ENCODE measurements at places on chromosomes 11 and 22.

GRCh38 chr11:73565804-73566203 lies 32.1 kb downstream of the FAM168A start:
- no peak for DNase-seq

DNA sequence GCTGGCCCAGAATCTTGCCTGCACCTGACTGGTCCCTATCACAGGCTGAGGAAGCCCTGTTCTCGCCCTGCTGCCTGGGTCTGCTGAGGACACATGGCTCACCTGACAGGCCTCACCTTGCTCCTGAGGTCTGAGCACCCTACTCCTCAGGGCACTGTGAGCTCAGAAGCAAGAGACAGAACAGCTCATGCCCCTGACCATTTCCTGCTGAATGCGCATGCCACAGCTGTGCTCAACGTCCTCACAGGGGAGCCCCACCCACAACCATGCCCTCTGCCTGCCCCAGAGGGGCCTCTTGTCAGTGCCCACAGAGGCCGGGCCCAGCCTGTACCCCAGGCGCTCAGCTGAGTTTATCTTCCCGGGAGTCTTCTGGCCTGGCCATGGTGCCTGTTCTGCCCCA lies 2.8 kb upstream of the TSPO start:
- DNase-seq, result peak; percentile 25

DNA sequence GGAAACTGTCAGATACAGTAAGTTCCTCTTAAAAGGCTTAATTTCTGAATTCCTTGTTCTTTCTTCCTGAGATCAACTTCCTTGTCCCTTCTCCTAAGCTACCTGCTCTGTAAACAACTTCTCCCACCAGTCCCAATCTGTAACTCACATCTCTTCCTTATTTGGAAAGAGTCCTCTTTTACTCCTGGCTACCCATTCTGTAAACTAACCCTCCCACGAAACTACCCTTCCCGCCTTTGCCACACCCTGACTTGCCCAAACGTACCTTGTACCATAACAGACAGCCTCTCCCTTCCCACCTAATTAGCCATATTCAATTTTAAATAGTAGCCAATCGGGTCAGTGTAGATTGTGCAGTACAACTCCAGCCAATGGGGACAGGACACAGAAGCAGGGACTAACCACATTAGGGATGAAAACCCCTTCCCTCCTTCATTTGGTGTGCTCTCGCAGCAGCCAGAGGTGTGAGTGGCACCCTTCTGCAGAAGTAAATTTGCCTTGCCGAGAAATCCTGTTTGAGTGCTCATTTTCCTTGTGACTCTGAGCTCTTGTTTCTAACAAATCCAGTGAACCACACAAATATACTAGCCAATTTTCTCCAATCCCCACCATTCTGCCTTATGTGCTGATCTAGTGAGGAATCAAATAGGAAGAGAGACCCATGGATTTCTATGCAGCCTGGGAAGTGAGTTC lies 49.5 kb downstream of the ZNF280B start:
- no peak for DNase-seq

GRCh38 chr11:74731301-74732094 lies at the start of gene CHRDL2:
Gene CHRDL2 (minus strand): TSS chr11:74731426. CDS start chr11:74730888, 538 bp downstream.
- DNase-seq, result peak; percentile 76

DNA sequence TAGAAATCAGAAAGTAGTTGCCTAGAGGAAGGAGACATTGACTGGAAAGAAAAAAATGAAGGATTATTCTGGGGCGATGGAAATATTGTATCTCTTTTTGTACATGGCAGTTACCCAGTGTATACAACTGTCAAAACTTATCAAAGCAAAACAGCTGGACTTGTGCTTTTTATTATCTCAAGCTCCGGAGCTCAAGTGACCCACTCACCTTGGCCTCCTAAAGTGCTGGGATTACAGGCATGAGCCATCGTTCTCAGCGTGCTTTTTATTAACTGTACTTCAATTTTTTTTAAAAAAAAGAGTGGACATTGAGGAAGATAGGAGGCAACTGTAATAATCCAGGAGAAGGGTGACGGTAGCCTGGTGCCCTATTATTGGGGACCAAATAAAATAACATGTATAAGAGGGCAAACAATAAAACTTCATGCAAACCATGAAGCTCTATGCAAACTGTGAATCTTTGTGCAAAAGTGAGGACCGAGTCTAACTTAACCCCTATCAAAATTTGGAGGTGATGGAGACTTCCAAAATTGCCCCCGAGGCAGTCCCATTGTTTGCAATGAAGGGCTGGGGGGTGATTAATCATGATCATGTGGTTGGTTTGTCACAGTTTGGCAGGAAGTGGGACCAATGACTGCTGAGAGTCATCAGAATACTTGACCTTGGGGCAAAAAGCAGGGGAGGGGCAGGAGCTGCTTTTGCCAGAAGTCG lies 23.5 kb downstream of the FZD4 start:
- peak; percentile 44 for DNase-seq

DNA sequence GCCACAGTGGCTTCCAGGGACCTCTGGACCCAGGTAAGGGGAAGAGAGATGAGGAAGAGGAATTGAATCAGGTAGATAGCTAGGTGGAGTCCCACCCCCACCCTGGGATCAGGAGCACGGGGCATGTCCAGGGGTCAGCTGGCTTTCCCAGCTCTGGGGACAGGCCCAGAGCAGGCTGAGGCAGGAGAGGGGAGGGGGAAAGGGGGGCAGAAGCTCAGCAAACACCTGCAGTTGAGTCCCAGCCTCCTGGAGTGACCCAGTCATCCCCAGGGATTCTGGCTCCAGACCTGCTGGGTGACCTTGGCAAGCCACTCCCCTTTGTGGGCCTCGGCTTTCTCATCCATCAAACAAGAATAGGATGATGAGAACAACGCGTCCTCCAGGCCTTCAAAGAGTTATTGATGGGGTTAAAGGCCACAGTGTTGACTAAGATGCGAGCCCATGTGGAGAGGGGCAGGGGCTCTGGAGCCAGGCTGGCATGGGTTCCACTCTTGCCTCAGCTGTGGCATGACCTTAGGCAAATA lies 16.0 kb downstream of the STARD10 start:
- no peak for DNase-seq

DNA sequence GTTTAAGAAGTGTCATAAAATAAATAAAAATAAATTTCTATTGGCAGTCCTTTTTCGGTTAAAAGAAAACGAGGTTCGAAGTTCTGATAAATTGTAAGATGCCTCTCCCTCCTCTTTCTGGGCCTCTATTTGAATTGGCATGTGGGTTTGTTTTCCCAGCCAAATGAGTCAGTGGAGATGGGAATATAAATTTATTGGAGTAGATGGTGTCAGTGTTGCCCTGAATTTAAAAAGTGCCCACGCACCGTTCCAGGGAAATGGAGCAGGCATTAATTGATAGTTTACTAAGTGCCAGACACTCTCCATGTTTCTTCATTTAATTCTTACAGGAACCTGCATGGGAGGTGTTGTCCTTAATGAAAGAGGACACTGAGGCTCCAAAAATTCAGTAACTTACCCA lies 119.2 kb downstream of the FEZ1 start:
- no peak for DNase-seq

DNA sequence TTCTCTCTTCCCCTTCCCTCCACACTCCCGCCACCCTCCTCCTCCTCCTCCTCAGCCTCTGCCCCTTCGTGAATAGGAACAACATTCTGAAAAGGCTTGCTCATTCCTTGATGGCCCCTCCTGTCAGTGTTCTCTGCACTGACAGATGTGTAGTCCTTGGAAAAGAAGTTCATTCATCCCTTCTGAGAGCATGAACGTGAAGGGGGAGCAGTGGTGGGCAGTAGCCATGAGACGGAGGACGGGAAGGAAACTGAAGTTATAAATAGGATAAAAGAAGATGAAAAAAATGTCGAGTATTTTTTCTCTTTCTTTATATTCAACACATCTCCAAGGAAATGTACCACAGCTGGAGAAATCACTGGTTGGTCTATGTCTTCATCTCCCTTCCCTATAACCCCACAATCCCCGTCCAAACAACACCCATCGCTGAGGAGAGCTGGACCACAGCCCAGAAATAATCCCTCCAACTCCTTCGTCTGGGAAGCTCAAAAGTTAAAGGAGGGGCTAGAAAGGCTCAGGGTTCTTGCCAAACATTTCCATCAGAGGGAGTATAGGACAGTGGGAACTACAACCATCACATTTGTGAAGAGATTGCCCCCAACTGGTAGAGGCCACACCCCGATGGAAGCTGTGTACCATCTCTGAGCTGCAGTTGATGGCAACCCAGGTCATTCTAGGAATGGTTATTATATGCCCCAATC lies 33.5 kb downstream of the ETS1 start:
- peak; percentile 39 for DNase-seq

DNA sequence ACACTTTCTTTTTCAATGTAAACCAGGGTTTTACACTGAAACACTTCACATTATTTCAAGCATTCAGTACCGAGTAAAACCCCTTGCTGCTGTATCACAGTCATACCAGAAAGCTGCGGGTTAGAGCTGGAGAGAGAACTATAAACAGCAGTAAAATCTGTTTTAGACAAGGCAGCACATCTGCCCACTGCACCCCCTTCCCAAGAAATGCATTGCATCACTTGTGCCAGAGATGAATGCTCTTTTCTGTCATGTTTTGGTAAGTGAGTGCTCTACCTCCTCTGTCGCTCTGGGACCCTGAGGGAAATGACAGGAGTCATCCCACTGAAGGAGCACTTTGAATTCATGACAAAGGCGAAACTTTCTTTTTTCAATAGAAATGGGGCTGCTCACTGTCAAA lies 107.2 kb downstream of the MAML2 start:
- no peak for DNase-seq

DNA sequence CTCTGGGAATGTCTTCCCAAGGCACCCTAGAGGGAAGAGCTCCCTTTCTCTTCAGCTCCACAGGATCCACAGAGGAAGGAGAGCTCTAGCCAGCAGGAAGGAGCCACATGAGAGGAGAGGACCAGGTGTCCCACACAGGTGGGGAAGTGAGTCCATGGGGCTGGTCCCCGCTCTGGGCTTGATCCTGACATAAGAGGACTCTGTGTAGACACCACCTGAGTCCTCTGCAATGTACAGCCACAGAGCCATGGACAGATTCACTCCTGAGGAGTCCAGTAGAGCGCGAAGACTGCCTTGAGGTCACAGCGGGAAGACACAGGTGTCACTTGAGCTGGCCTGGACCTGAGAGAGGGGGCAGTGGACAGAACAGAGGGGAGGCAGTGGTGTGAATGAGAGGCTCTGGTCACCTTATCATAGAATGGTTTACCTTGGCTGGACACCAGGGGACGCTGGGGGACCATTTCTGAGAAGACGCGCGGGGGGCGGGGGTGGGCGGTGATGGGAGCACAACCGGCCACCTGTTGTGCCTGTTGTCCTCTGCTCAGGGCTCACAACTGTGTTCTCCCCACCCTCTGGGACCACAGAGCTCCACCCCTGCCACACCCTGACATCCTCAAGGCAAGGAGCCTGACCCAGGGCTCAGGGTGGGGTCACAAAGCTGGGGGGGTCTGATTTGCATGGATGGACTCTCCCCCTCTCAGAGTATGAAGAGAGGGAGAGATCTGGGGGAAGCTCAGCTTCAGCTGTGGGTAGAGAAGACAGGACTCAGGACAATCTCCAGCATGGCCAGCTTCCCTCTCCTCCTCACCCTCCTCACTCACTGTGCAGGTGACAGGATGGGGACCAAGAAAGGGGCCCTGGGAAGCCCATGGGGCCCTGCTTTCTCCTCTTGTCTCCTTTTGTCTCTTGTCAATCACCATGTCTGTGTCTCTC lies 128.2 kb downstream of the ZNF280B start:
- DNase-seq, result no peak

DNA sequence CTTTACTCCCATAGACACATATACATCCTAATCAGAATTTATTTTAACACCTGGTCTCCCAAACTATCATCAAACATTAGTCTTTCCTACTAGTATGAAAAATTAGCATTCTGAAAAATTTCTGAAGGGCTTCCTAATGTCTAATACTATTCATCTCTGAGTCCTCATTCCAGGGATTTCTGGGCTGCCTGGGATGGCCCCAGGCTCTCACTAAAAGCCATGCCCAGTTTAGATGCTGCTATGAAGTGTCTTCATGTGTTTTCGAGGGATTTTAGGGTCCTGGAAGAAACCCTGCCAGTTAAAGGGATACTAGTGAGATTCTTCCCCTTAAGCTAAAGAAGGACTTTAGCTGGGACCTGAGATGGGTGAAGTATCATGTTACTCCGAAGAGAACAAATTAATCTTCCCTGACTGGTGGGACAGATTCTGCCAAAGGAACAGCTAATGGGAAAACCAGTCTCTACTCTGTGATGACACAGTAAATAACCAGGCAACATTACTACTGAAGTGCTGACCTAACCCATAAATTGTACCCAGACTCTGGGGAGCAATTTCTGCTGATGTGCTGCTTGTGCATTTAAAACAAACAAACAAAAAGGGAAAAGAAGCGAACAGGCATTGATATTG lies 342.6 kb downstream of the SOX6 start:
- DNase-seq, result peak; percentile 7
